Non-pigmented ciliary epithelial cell (primary cell): ENCODE measurements at places on chromosomes 5 and 9.

GRCh38 chr9:27622693-27623340, 49.5 kb upstream of the C9orf72 start:
- DNase-seq, result no peak

DNA sequence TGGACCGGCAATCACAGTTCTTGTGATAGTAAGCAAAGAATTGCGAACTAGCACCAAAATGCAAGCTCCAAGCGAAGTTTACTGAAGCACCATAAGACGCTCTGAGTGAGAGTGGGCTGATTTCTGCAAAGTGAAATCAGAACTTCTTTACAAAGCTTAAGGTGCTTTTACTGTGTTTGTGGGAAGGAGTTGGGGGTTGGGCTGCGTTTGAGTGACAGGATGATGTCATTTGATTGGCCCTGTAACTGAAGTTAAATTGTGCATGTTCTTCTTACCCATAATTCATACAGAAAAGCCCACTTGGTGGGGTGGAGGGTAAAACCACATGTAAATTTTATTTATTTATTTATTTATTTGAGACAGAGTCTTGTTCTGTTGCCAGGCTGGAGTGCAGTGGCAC, 970.6 kb upstream of the CDH18 start:
- no peak for DNase-seq

- peak; percentile 30 for DNase-seq
These were observed 786 bp upstream of the NTNG2 start for GRCh38 chr9:132160802-132161742.

DNA sequence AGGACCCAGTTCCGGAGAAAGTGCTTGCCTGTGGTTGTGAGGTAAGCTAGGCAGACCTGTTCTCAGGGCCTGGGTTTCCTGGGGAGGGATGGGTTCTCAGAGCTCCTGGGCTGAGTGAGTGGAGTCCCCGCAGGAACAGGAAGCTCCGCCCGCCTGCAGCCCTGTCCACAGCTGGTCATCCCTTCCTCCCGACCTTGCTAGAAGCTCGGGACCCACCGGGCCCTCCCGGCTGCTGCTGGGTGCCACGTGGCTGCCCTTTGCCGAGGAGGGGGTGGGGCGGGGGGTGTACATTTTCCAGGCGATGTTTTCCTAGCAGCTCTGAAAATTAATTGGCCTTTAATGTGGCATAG, 198.1 kb downstream of the C9orf50 start:
- DNase-seq, result no peak
